ENCODE measurements at places on chromosomes 6 and 20.

GRCh38 chr20:20520776-20521175, 152.9 kb downstream of the INSM1 start:
- DNase-seq = no peak

- no peak for DNase-seq
Observed at GRCh38 chr6:65566117-65566516, 140.9 kb downstream of the EYS start.

DNA sequence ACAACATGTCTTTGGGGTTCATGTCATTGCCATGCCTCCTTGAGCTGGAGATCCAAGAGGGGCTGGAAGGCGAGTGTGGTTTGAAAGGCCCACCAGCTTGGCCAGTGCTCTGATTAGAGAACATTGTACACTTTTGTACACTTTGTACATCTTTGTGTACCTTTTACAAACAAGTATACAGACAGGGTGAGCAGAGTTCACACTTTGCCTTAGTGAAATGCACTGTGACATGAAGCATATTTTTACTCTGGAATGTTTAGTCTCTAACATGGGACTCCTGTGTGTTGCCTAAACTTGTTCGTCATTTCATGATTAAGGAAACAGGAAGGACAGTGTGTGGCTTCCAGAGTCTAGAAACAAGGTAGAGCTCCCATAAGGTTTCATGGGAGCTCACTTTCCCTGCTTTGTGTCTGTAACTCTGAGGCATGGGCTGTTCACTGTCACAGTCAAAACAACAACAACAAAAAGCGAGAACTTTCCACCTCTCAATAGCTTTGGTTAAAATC, 225.8 kb upstream of the SOX4 start:
- DNase-seq = no peak

DNA sequence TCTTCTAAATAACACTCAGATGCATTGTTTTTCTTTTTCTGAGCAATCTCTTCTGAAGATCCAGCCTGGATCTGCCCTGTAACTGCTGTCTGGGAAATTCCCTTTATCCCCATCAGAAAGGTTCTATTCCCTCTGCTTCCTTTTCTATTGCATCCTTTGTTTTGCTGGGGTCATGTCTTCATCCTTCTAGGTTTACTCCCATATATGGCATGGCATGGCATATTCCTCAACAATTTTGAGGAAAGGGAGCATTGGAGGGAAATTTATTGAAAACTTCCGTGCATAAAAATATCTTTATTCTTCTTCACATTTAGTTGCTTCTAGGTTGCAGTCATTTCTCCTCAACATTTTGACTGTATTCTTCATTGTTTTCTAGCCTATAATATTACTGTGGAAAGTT, 47.2 kb downstream of the ADGRF1 start:
- no peak for DNase-seq

- peak; percentile 22 for DNase-seq
Observed at GRCh38 chr6:157982102-157982562, 469 bp downstream of the SYNJ2 start.

GRCh38 chr6:162699961-162700360, 27.6 kb downstream of the PRKN start:
- DNase-seq = no peak

DNA sequence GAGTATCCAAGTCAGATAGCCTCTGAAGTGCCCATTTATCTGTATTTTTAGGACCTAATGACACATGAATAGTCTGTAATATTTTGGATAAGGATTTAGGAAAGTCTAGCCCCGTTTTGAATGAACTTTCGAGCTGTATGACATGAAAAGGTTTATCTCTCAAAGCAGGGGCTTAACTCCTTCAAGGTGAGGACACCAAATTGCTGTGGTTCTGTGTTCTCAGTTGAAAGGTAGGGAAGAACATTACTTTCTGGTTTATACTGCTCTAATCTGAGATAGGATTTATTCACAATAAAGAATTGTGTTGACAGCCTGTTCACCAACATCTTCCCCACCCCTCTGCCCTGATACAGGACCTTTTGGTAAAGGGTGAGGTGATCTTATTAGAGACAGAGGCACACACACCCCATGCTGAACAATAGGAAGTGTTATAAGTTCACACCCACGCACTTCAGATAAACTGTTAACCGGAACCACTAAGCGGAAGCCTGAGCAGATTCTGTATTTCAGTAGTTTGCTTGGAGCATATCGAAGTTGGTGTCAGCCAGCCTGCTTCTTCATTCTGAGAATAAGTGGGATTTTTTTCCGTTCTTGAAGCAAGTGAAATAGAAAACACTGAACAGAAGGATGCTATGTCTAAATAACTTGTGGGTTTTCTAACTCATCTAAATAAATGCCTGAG, 223.3 kb downstream of the TMEM242 start:
- DNase-seq = peak; percentile 50

GRCh38 chr6:8336406-8337057, 98.8 kb downstream of the SLC35B3 start:
- no peak for DNase-seq

DNA sequence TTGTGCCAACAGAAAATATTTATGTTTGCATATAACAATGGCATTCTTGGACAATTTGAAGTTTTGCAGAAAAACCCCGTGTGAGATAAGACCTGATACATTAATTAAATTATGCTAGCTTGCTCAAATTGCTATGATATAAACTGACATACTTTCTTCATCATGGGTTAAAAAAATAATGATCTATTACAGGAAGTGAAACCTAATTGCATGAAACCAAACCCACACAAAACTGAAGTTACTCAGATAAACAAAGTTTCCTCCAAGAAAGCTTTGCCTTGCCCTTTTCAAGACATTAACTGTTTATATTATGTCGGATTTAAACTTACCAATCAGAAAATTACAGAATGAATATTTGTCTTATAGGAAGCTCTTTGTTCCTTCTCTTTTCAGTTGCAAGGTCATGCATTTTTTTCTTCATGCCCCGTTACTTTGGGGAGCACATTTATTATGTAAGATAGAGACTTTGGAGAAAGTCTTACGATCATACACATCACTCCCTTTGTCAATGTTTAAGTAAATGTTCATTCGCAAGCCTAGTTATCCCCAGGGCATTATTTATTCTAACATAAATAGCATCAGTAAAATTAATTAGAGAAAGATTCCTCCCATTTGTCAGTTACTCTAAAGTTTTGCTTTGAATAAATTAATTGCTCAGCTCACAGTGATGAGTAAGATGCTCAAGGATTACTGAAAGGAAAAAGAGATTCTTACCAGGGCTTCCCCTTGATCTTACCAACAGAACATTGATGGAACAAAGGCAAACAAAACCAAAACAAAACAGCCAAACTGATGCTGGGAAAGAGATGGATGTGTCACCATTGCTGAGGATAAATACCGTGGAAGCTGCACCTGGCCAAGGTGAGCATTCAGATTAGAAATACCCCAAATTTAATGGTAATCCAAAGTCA, 14.8 kb upstream of the TMEM244 start:
- DNase-seq = no peak

DNA sequence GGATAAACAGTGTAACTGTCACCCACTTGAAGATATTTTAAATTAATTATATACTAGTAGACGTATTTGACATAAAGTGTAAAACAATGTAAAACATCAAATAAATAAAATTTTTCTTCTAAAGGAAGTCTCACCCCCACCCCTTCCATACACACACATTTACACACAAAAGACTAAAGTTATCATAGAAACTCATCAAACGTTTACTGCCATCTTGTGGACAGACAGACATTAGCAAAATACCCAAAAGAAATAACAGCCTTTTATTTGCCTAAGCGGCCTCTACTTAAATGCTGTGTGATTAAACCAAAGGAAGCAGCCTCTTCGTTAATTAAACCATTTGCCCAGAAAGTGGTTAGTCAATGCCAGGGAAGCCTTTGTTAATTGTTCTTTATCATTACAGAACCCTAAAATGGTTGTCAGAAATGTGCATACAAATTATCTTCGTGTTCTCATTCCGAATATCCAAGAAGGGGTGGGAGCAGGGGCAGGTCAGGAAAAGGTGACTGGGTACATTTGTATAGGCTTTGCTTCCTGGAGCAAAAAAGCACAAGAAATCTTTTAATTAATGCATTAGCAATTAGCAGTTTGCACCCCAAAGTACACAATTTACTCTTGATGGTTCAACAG, 176.2 kb upstream of the SASH1 start:
- DNase-seq = peak; percentile 27

- DNase-seq = no peak
Observed at GRCh38 chr6:152952866-152953509, 29.9 kb downstream of the FBXO5 start.

GRCh38 chr6:20058912-20059311, 153.4 kb downstream of the MBOAT1 start:
- DNase-seq = no peak

- DNase-seq = no peak
Observed at GRCh38 chr20:17480696-17481095, 50.5 kb downstream of the BFSP1 start.

- DNase-seq = no peak
Observed at GRCh38 chr6:170290296-170291128, at the start of gene DLL1. Gene DLL1 (minus strand): TSS chr6:170291078. CDS start chr6:170290139, 939 bp downstream.

Data from CD4-positive, alpha-beta memory T cell (primary cell).